ENCODE measurements at places on chromosomes 3 and 15.

DNA sequence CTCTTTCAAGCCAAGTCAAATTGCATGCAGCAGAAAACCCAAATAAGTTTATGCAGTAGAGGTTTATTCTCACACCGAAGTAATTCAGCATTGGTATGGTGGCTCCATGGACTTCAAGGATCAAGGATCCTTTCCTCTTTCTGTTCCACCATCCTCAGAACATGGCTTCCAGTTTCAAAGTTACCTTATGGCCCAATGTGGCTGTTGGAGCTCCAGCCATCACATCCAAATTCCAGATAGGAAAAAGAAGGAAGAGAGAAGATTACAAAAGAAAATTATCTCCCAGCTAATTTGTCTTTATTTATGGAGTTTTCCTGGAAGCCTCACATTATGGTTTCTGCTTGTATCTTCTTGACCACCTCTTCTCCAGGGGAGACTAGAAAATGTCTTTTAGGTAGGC, 282.5 kb upstream of the CTDSPL start:
- no peak for DNase-seq

DNA sequence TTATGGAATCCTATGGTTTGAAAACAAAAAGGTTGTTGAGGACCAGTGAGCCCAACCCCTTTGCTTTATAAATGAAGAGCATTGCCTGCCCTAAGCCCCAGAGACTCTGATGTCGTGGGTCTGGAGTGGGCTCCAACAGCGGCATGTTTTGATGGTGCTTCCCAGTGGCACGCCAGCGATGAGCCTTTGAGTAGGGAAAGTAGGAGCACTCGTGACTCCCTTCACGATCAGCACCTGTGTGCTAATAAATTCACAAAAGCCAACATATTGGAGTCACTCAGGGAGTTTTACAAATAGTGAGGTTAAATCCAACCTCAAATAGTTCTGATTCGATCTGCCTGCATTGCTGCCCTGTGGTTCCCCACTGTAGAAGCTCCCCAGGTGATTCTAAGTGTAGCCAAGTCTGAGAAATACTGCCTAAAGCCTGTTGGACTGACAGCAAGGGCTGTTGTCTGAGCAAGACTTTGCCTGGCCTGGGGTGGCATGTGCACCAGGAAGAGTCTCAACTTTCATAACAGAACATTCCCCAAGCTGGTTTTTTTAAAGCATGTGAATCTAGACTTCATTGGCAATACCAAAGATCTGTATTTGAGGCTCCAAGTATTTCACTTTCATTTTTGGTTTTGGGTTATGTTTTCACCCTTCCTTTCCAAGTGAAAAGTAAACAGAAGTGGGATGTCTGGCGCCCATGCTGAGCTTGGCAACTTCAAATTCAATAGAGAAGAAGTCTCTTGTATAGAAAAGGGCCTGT, 9.9 kb downstream of the CCR5 start:
- no peak for DNase-seq

GRCh38 chr15:25611603-25612002, 172.8 kb upstream of the UBE3A start:
- DNase-seq = no peak

DNA sequence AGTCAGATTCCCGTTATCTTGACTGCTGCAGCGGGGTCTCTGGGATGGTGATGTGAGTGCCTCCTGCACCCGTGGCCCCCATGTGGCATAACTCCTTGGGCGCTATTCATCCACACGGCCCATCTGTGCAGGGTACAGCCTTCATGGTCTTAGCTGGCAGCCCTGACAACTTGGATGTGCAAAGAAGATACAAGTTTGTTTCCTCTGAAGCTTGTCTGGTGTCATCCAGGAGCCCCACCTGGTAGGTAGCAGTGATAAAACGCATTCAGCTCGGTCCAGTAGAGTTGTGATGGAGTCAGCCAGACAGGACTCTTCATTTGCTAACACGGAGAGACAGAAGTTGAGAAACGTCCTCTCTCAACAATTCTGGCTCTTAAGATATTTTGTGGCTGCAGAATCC, 53.3 kb downstream of the CORO2B start:
- DNase-seq = no peak

GRCh38 chr3:157589211-157589610, 86.0 kb upstream of the VEPH1 start:
- DNase-seq = no peak
